ENCODE measurements at places on chromosomes 1 and 21.
A peak's percentile ranks its signal among the peaks of the same experiment; 100 is the strongest.

GRCh38 chr1:209611771-209612570 is 28.5 kb downstream of the CAMK1G start:
- DNase-seq, result peak; percentile 62

DNA sequence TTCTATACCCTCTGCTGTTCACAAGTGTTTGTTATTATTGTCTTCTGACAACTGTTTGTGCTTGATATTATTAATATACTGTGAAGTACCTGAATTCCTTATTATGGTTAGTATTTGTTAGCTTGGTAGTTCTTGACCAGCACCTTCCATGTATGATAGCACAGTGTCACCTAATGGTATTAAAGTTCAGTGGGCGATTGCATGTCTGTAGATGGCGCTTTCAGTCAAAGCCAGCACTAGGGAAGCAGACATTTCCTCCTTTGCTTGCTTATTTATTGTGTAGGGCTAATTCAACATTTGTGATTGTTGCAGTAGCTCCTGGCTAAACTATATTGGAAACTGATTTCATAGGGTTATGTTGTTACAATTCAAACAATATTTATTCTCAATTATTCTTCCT is 218.0 kb downstream of the ZP4 start:
- DNase-seq, result no peak

DNA sequence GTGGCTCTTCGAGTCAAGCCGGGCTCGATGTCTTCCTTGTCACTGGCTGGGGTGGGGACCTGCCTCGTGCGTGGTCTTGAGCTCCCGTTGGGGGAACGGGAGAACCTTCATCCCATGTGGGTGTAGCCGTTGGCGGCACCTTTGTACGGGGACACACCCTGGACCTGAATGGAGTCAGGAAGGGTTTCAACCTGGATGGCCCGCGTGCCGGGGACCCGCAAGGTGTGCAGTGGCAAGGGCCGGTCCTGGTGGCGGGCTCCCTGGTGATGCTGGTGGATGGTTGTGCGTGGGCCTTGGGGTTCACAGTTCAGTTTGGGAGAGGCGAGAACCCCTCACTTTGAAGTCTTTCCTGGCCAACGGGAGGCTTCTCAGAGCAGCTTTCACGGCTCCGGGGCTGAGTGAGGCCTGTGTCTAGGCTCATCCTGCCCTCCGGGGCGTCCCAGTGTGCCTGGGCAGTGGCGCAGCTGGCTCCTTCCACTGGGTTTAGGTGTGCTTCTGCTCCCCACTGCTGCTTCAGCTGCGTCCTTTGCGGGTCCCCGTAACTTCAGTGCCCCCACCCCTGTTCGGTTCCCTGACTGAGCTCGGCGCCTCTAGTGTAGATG is 11.4 kb downstream of the SKI start:
- peak; percentile 52 for DNase-seq

DNA sequence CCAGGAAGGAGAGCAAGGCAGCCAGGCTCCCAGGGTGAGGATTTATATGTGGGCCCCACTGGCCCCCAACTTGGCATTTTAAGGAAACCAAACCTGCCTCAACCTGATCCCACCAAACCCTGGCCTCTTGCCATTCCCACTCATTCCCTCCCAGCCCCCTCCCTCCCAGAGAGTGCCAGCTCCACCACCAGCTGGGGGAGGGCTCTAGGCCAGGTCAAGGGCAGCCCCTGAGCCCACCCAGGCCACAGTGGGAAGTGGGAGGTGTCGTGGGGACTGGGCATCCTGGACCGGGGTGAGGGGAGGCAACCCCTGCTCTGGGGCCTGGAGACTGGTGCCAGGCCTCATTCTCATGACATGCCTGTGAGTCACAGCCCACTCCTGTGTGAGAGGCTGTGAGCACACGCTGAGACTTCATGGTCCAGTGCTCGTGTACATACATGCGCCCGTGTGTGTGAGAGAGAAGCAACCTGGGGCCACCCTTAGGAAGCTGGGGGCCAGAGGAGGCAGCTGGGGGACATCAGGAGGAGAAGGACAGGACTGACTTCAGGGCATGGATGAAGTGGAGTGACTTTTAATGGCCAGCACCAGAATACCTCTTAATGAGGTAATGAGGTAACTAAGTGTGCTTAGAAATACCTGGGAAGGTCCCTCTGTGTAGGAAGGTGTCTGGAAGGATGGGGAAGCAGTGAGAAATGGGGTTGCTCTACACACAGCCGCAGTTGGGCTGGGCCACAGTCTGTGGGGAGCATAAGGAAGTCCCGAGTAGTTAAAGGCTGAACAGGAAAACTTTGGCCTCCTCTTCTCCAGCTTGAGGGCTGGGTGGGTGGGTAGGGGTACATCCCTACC is at the start of gene S100A2:
S100A2 (minus strand) TSS at position 316 of the 846 bp plus-strand sequence. CDS start 1,967 bp downstream, outside the sequence.
- DNase-seq, result peak; percentile 62

DNA sequence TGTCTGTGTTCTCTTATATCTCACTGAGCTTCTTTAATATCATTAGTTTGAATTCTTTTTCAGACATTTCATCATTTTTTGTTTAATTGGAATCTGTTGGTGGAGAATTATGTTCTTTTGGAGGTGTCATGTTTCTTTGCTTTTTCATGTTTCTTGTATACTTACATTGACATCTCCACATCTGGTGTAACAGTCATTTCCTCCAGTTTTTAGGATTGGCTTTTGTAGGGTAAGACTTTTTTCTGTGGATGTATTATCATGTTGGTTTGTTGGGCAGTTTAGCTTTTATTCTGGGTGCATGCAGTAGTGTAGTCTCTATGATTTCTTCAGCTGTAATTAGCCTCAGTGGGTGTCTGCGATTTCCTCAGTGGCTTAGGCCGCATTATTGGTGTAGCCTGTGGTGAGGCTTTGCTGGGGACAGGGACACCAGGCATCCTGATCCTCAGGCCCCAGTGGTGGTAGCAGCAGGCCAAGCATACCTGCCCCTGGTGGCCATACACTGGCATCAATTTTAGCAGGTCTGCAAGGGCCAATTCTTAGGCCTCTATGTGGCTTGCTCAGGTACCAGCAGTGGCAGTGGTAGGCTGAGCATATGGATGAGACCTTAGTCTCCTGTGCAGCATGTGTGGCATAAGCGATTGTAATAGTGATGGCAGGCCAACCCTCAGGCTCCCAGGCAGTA is 77.6 kb upstream of the SAMD13 start:
- peak; percentile 61 for DNase-seq

DNA sequence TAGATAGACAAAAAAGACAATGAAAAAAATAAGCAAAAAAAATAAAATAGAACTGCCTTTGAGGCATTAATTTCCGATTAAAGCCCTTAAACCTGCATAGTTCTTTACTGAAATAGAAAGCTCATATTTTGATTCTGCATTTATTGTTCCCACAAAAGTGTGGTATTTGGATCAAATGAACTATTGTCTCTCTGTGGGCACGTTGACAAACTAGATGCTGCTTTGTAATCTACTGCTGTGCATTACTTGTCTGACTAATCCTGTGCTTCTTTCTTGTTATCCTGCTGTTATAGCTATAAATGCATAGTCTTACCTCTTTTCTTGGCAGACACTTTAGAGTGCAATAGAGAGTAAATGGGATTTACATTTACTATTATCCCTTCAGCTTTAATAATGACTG is 31.4 kb upstream of the SLC35D1 start:
- DNase-seq, result no peak

GRCh38 chr1:8364528-8365442 is 46.9 kb downstream of the SLC45A1 start:
- no peak for DNase-seq

- DNase-seq, result no peak
Measured at GRCh38 chr1:234543442-234544086, 64.6 kb upstream of the TARBP1 start.

DNA sequence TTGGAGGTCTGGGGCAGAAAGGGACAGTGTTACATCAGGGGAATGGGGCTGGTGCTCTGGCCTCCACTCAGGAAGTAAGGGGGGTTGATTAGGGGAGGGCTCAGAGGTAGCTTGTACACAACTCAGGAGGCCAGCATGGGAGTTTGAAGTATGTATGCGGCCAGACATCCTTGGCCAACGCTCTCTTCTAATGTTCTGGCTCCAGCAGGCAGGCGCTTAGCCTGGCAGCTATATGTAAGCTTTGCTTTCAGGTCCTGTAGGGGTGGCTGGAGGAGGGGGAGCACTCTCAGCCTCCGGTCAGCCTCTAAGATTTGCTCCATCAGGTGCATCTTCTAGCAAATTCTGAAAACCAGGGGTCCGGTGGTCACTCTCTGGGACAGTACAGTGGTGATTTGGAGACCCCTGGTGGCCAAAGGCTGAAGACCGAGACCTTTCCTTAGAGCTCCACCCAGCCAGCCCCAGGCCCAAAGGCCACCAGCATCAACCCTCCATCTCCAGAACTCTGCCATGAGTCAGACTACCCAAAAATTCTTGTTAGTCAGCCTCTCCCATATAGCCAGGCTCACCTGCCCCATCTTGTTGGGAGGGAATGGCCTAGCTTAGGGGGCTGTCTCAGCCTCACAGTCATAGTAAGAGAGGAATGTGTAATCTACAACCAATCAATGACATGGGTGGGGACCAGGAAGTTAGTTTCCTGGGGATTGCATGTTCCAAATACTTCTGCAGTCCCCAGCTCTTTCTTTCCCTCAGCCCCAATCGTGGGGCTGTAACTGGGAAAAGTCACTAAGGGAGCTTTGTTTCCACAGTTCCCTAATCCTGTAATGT is 9.7 kb upstream of the COL8A2 start:
- peak; percentile 95 for DNase-seq

DNA sequence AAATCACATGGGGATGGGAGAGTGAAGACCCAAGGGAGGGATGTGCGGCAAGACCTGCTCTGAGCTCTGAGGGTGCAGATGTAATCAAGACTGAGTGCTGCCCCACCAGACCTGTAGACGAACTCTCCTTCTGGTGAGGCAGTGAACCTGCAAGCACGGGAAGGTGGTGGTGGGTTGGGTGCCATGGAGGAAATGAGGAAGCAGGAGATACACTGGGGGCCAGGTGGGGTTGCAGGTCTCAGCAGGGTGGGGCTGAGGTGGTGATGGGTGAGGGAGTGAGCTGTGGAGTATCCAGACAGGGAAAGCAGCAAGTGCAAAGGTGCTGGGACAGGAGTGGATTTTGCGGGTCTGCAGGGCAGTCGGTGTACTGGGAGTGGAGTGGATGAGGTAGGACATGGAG is 102.3 kb downstream of the KCNJ15 start:
- DNase-seq, result peak; percentile 35

- peak; percentile 76 for DNase-seq
Measured at GRCh38 chr21:41678016-41678923, 88.6 kb downstream of the RIPK4 start.

- DNase-seq, result no peak
Measured at GRCh38 chr1:187443939-187444338, 615.2 kb downstream of the PLA2G4A start.

- no peak for DNase-seq
Measured at GRCh38 chr1:112342558-112342957, 53.5 kb upstream of the CTTNBP2NL start.

DNA sequence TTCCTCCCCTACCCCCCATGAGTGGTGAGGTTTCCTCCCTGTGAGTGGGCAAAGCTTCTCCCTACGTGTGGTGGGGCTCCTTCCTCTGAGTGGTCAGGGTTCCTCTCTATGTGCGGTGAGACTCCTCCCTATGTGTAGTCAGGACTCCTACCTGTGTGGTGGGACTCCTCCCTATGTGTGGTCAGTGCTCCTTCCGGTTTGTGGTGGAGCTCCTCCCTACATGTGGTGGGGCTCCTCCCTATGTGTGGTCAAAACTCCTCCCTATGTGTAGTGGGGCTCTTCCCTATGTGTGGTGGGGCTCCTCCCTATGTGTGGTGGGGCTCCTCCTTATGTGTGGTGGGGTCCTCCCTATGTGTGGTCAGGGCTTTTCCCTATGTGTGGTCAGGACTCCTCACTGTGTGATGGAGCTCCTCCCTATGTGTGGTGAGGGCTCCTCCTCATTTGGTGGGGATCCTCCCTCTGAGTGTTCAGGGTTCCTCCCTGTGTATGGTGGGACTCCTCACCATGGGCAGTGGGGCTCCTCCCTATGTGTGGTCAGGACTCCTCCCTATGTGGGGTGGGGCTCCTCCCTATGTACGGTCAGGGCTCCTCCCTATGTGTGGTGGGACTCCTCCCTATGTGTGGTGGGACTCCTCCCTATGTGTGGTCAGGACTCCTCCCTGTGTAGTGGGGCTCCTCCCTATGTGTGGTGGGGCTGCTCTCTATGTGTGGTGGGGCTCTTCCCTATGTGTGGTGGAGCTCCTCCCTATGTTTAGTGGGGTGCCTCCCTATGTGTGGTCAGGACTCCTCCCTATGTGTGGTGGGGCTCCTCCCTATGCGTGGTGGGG is 29.1 kb downstream of the PRSS38 start:
- DNase-seq, result no peak

GRCh38 chr1:64090436-64090835 is 113.0 kb upstream of the UBE2U start:
- DNase-seq, result no peak

DNA sequence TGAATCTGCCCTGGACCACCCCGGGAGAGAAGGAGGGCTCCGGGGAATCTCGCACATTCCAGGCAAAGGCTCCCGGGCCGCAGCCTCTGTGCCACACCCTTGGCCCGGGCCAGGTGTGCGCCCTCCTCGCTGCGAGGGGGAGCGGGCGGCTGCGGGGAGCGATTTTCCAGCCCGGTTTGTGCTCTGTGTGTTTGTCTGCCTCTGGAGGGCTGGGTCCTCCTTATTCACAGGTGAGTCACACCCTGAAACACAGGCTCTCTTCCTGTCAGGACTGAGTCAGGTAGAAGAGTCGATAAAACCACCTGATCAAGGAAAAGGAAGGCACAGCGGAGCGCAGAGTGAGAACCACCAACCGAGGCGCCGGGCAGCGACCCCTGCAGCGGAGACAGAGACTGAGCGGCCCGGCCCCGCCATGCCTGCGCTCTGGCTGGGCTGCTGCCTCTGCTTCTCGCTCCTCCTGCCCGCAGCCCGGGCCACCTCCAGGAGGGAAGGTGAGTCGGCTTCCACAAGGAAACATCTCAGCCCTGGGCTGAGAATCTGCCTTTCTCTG is at the start of gene LAMC2:
LAMC2 (plus strand) TSS at position 324 of the 550 bp plus-strand sequence; CDS start at position 413, 89 bp downstream.
- DNase-seq, result peak; percentile 94

DNA sequence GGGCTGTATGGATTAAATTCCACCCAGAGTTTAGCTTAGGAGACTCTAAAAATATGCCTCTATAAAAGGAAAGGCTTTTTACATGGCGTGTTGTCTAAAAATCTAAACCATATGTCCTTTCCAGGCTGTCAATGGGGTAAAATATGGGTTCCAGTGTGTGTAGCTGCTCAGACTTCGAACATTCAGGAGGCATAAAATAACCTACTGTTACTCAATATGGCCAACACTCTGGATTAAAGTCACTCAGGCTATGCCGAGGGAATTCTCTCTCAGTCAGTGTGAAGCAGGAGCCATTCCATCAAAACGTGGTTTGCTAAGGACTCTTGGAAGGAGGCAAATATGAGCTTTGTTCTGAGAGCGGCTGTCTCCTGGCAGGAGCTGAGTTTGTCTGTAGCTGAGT is 135.3 kb downstream of the RUNX1 start:
- DNase-seq, result no peak

GRCh38 chr1:17403081-17403480 is 31.1 kb downstream of the PADI6 start:
- DNase-seq, result no peak

GRCh38 chr1:47432071-47433036 is 5.5 kb upstream of the FOXD2 start:
- DNase-seq, result peak; percentile 97

- DNase-seq, result no peak
Measured at GRCh38 chr1:168331569-168331968, 50.9 kb downstream of the TBX19 start.

- DNase-seq, result no peak
Measured at GRCh38 chr1:79325705-79326104, 319.2 kb upstream of the ADGRL4 start.
